Activated CD8-positive, alpha-beta memory T cell treated with anti-CD3 and anti-CD28 coated beads for 1 hour (primary cell): ENCODE measurements at places on chromosomes 2 and 18.

DNA sequence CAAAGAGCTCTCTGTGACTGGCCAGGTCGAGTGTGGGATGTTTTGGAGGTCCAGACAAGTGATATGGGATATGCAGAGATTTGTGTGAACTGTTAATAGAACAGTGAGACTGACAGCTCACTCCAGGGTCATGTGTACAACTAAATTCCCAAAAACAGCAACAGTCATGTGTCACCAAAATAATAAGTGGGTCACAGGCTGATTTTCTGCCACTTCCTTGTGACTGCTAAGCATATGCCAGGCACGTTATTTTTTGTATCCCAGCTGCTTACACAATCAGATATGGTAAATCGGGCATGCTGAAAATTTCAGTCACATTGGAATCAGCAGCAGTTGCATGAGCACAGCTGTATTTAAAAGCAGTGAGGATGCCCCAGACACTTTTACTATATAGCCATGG lies 198.7 kb downstream of the PTGR3 start:
- no peak for DNase-seq

GRCh38 chr18:10794771-10795170 lies 268.9 kb downstream of the NAPG start:
- DNase-seq = no peak

DNA sequence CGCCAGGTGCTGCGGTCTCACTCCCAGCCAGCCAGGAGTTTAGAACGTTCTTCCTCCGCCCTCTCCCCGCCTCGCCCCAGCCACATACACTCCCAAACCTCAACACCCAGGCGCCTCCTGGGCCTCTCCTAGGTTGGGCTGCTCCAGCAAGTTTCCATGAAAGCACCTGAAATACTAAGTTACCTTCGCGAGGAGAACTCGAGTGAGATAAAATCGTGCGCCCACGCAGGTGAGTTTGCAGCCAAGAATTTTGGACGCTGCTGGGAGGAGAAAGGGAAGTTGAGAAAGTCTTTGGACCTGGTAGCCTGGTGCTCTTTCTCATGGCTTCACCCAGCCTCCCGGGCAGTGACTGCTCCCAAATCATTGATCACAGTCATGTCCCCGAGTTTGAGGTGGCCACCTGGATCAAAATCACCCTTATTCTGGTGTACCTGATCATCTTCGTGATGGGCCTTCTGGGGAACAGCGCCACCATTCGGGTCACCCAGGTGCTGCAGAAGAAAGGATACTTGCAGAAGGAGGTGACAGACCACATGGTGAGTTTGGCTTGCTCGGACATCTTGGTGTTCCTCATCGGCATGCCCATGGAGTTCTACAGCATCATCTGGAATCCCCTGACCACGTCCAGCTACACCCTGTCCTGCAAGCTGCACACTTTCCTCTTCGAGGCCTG lies at the start of gene GPR39:
GPR39 (plus strand) TSS at position 83 of the 673 bp plus-strand sequence.
- no peak for DNase-seq

- no peak for DNase-seq
These were observed 59.8 kb downstream of the MEIS1 start for GRCh38 chr2:66494708-66495107.

DNA sequence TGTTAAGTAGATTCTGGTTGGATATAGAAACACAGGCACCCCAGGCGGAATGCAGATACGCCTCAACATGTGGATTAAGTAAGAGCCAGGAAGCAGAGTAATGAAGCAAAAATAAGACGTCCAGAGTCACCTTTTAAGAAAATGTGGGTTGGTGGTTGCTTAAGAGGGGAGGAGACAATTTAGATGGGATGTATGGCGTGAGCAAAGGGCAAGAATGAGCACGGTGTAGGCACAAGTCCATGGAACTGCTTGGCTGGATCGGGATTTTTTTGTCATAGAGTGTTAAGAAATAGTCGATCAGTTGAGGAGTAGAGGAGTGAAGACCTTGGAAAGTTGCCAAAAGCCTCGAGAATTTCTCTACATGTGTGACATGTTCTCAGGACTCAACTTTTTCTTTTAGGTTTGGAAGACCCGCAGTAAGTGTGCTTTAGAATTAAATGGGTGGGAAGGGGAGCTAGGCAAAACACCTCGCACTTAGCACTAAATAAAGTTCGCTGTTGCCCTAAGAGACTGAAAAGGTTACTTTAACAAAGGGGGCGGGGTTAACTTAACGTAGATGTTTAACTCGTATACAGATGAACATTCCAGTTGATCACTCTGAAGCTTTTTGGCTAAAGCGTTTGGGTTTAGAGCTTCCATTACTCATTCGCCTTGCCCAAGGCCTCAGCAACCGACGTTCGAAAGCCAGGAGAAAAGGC lies 716 bp upstream of the SLC39A10 start:
- no peak for DNase-seq

DNA sequence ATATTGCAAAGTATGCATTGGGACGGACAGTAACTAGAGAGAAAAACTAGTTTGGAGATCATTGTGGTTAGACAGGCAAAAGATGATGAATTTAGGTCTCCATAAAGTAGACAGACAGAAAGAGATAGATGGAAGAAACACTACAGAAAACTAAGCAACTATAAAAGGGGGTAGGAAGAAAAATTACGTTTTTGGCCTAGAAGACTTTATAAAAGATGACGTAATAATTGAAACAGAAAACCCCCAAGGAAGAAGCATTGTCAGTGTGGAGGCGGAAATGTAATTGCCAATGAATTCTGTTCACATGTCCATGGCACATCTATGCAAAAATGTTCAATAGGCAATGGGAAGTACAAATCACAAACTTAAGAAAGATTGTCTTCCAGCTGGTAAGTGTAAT lies 1211.5 kb upstream of the ZEB2 start:
- no peak for DNase-seq

DNA sequence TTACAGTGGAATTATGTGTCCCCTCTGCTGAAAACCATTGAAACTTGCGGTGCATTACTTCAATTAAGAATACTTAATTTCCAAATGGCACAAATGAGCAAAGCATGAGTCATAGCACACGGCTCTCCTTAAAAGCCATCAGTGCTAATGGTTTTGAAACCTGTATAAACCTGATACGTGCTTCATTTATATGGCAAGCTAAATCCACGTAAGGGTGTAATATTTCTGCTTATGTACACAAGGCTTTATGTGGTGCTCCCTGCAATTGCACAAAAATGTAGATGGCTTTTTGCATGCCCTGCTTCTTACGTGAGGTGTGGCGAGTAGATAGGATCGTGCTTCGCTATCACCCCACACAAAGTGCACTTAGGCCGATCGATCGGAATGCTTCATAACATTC lies 840.9 kb downstream of the GALR1 start:
- no peak for DNase-seq

GRCh38 chr2:54708584-54709335 lies 14.7 kb upstream of the EML6 start:
- DNase-seq = no peak

DNA sequence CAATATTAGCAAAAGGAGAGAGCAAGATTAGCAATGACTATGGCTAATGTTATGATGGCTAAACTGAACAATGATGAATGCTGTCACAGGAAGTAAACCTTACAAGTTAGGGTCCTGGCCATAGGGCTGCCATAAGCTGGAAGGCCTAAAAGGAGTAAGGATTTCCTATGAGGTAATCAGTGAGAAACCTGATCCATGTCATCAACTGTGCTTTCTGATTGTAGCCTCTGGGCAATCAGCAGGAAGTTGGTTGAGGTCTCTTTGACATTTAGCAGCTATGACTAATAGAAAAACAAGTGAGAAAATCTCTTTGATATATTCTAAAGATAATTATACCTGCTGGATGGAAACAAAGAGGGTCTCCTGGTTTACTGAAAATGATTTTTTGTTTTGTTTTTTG lies 193.0 kb downstream of the RAB3GAP1 start:
- no peak for DNase-seq

DNA sequence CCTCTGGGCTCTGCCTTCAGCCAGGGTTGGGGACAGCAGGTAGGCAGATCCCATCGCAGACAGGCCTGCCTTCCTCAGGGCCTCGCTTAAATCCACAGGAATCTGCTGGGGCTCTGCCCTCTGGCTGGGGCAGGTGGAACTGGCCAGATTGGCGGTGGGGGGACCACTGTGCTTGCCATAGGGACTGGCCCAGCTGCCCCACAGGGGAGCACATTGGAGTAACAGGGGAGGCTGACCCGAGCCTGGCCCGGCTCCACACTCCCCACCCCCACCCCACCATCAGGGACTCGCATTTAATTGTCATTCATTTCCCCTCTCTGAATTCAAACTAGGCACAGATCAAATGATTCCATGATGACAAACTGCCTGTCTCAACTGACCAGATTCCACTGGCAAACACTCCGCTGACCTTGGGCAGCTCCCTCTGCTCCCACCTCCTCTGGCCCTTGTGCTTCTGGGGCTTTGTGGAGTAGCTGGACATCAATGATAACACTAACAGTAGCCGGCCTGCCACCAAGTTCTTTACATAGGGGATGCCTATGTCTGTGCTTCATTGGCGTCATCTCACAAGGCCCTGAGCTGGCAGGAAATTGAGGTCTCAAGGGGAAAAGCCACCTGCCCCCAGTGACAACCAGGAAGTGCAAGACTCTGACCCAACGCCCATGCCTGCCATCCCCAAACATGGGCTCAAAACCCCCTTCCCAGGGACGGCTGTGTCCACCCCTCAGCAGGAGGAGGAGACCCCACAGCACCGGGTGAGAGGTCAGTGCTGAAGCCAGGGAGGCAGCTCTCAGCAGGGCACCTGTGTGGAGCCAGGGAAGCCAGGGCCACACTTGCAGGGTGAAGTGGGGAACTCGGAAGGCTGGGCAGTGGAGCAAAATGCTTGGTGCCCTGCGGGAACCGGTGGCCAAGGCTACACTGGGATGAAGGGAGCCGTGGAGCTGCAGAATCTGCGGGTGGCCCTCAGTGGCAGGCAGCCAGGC lies 2.1 kb upstream of the B3GNT7 start:
- DNase-seq = no peak

- DNase-seq = no peak
These were observed 776.9 kb upstream of the FSHR start for GRCh38 chr2:49931241-49931640.

- no peak for DNase-seq
These were observed 32.3 kb downstream of the CYP26B1 start for GRCh38 chr2:72115110-72116080.

- no peak for DNase-seq
These were observed 36.1 kb upstream of the NDUFV2 start for GRCh38 chr18:9066358-9066757.

GRCh38 chr2:29921560-29921915 lies at the start of gene ALK:
ALK (minus strand) TSS chr2:29921586; CDS start chr2:29920659, 927 bp downstream.
- peak; percentile 8 for DNase-seq

DNA sequence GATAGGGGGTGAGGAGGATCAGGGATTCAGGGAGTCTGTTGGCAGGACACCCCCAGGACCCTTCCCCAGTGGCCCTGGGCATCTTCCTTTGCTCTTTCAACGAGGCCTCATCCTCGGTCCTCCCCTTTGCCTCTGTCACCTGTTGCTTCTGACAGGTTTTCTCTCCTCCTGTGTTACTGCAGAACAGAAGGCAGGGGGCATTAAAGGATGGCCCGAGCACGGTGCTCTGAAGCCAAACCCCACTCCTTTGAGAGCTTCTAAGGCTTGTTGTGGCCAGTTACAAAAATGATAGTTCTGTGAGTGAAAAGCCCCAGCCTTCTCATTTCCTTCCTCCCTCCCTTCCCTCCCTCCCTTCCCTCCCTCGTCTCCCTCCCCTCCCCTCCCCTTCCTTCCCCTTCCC lies 82.5 kb downstream of the THNSL2 start:
- no peak for DNase-seq

- no peak for DNase-seq
These were observed 32.3 kb downstream of the SLC9A4 start for GRCh38 chr2:102505290-102505689.

DNA sequence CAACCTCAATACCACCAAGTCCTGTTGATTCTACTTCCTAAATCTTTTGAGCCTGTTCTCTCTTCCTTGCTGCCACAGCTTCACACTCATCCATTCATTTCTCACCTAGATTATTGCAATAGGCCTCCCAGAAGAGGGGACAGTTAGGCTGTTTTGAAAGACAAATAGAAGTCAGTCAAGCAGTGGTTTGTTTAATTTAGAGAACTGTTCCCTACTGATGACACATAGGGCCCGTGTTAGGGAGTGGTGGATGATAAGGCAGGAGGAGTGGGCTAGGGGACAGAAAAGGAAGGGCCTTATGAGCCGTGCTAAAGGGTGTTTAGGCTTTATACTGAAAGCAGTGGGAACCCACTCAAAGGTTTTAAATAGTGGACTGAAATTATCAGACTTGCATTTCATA lies 59.6 kb upstream of the ZFP36L2 start:
- no peak for DNase-seq

GRCh38 chr2:228602288-228602687 lies 420.8 kb upstream of the SPHKAP start:
- DNase-seq = no peak

DNA sequence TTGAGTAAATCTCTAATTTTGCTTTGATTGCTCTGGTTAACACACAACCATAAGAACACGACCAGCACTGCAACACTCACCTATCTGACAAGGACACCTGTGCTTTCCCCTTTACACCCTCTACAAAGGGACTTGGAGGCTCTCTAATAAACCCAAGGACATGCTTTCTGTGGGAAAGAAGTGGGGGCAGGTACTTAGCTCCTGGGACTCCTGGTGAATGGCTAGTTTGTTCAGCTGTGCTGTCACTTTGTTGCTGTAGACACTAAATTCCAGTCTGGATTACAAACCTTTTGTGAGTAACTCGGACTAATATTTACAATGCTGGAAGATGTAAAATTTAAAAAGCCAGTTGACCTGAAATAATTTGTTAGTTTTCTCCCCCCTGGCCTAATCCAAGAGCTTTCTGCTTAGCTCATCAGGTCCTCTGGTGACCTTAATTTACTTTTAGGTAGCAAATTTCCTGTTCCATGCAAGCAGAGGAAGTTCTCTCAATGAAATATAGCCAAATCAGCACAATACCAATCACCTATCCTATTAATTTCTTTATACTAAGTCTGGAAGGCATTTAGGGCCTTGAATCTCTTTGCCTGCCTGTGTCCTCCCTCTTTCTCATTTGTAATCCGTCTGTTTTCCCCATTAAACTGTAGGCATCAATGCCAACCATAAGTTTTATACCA lies 67.5 kb downstream of the PLCL1 start:
- DNase-seq = no peak

DNA sequence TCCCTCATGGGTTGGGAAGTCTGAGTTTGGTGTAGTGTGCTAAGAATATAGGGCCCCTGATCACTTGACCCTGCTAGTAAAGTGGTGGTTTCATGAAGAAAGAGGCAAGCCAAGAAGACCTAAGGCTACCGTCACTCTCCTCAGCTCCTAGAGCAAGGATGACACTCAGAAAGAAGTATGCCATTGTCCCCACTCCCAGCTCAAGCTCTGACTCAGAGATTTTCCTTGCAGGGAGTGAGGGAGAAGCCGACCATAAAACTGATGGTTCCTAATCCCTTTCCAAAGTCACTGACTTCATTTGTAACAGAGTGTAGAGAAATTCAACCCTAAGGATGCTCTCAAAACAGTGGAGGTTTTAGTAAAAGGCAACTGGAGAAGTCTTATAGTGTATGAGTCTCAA lies 80.9 kb downstream of the ICA1L start:
- DNase-seq = no peak

DNA sequence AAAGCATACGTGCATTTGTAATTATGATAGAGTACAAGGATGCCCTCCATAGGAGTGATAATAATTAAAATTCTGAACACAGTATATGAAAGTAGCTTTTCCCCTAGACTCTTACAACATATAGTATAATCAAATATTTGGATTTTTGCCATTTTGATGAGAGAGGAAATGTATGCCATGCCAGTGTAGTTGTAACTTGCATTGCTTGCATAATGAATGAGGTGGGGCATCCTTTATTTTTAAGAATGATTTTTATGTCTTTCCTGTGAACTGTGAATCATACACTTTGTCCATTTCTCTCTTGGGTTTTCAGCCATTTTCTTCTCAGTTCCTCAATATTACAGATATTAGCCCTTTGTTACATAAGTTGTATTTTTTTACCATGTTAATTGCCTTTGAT lies 197.5 kb downstream of the SCG2 start:
- no peak for DNase-seq
